Dermis blood vessel endothelial cell (primary cell): ENCODE measurements at places on chromosomes 12 and 14. TPM values are rescaled to one million over a fixed set of nuclear protein-coding genes. Genes with fewer than 3 reads are reported as not detected.

LIN7A gene
- 0.19 and 1.2 TPM in 2 replicates for total RNA-seq

MTA1 gene
- 43.4 and 55.5 TPM in 2 replicates for total RNA-seq

PLD4 gene
- total RNA-seq, result under 0.01 and 0.05 TPM in 2 replicates

GDF3 gene
- total RNA-seq, result 2.2 and 2.9 TPM in 2 replicates

TPH2 gene
- total RNA-seq, result not detected in 2 replicates

SCFD1 gene
- total RNA-seq, result 74.2 and 74.7 TPM in 2 replicates

GPR162 gene
- total RNA-seq, result 0.93 and 1.9 TPM in 2 replicates

AQP6 gene
- 0.05 TPM in 1 of 2 replicates, not detected in the other for total RNA-seq

PTPRB gene
- 135 and 169 TPM in 2 replicates for total RNA-seq

TPCN1 gene
- total RNA-seq, result 11.2 and 15.1 TPM in 2 replicates

OTX2 gene
- not detected in 2 replicates for total RNA-seq

E2F7 gene
- 7.3 and 13.4 TPM in 2 replicates for total RNA-seq

PTGDR gene
- not detected in 2 replicates for total RNA-seq

FGF23 gene
- not detected in 2 replicates for total RNA-seq

PFDN5 gene
- total RNA-seq, result 185 and 491 TPM in 2 replicates

SOS2 gene
- 31.5 and 37.4 TPM in 2 replicates for total RNA-seq

PYGL gene
- 64.5 and 99.6 TPM in 2 replicates for total RNA-seq

CD27 gene
- not detected in 2 replicates for total RNA-seq

CEBPE gene
- not detected in 2 replicates for total RNA-seq

TNFRSF1A gene
- total RNA-seq, result 58.9 and 67.6 TPM in 2 replicates

COX8C gene
- total RNA-seq, result 0.23 TPM in 1 of 2 replicates, not detected in the other

FAR2 gene
- 43.7 and 61.9 TPM in 2 replicates for total RNA-seq

TSHR gene
- total RNA-seq, result not detected in 2 replicates

GPD1 gene
- not detected in 2 replicates for total RNA-seq

SLC22A17 gene
- total RNA-seq, result 0.84 and 3.7 TPM in 2 replicates

LRP1-AS gene
- not detected in 2 replicates for total RNA-seq

TMEM119 gene
- under 0.01 TPM in 1 of 2 replicates, not detected in the other for total RNA-seq

SCNN1A gene
- total RNA-seq, result 1.5 and 7.1 TPM in 2 replicates

SLC7A7 gene
- 4.8 and 8.3 TPM in 2 replicates for total RNA-seq
